Myometrial cell (primary cell): ENCODE measurements at places on chromosomes 2 and 18. TPM values are rescaled to one million over a fixed set of nuclear protein-coding genes. Genes with fewer than 3 reads are reported as not detected.

The COLEC11 gene
- total RNA-seq = 0.89 TPM in 1 of 2 replicates, not detected in the other

The NPHP1 gene
- 4.3 and 6.7 TPM in 2 replicates for total RNA-seq

The RND3 gene
- 136 and 161 TPM in 2 replicates for total RNA-seq

The UGT1A6 gene
- not detected in 2 replicates for total RNA-seq

The DNER gene
- total RNA-seq = 3.2 and 5.8 TPM in 2 replicates

The DHX57 gene
- total RNA-seq = 11.0 and 19.3 TPM in 2 replicates

The TUBB8B gene
- not detected in 2 replicates for total RNA-seq

The GFPT1 gene
- 30.3 and 46.1 TPM in 2 replicates for total RNA-seq

The HOXD4 gene
- 0.18 and 2.0 TPM in 2 replicates for total RNA-seq

The SERPINB13 gene
- not detected in 2 replicates for total RNA-seq

The DYTN gene
- not detected in 2 replicates for total RNA-seq

The ROCK1 gene
- 15.9 and 20.6 TPM in 2 replicates for total RNA-seq

The MEP1B gene
- not detected in 2 replicates for total RNA-seq

The SPC25 gene
- total RNA-seq = 11.8 and 14.7 TPM in 2 replicates

The PPP4R3B gene
- total RNA-seq = 34.9 and 40.9 TPM in 2 replicates

The ALLC gene
- total RNA-seq = not detected in 2 replicates

The RTP5 gene
- total RNA-seq = not detected in 2 replicates

The GCG gene
- not detected in 2 replicates for total RNA-seq

The ERBB4 gene
- not detected in 2 replicates for total RNA-seq

The CFC1 gene
- total RNA-seq = not detected in 2 replicates

The CGREF1 gene
- total RNA-seq = 0.29 and 1.8 TPM in 2 replicates

The MROH2A gene
- not detected in 2 replicates for total RNA-seq

The CBLN2 gene
- total RNA-seq = not detected in 2 replicates

The FBLN7 gene
- under 0.01 TPM in 1 of 2 replicates, not detected in the other for total RNA-seq

The SH3RF3 gene
- 11.9 and 15.9 TPM in 2 replicates for total RNA-seq

The C2orf66 gene
- total RNA-seq = not detected in 2 replicates

The QPCT gene
- 21.3 and 22.5 TPM in 2 replicates for total RNA-seq

The PLA2R1 gene
- total RNA-seq = 5.1 and 5.5 TPM in 2 replicates

The EHD3 gene
- total RNA-seq = 19.9 and 23.6 TPM in 2 replicates

The VPS4B gene
- total RNA-seq = 26.8 and 30.5 TPM in 2 replicates

The TCF23 gene
- total RNA-seq = not detected in 2 replicates

The CHRNG gene
- total RNA-seq = not detected in 2 replicates

The IL37 gene
- total RNA-seq = not detected in 2 replicates
